ENCODE measurements at places on chromosomes 13 and 19.

DNA sequence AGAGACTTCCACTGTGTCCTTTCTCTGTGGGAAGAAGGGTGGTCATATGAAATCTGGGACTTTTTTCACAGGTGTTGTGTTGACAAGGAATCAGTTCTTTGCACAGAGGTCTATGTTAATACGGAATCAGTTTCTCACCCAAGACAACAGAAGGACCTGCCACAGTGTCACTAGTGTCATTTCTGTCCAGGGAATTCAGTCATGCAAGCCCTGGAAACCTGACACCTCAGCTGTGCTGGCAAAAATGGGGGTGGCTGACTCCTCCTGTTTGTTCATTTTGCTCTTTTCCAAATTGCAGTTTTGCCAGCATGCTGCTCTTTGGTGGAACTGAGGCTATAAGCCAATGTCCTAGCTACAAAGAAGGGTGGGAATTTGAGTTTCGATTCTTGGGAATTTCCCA is 49.8 kb upstream of the ESD start:
- DNase-seq, result no peak

DNA sequence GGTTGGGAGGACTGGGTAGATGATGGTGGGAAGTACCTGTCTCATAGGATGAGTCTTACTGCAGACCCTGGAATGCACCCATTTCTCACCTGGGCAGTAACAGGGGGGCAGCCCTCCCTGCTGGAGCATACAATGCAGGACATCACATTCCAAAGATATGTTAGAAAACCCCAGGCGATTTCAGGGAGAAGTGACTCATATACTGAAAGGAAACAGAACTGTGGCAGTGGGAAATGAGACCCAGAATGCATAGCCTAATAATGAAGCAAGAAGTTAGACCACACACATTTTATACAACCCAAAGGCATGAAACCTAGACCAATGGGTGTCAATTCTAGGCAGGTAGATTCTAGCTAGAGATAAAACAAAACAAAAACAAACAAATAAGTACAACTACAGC is 402.7 kb downstream of the IRS2 start:
- no peak for DNase-seq

GRCh38 chr19:13054626-13055212 is 47.9 kb downstream of the LYL1 start:
- DNase-seq, result no peak

- DNase-seq, result no peak
Observed at GRCh38 chr13:21971662-21972621, 301.1 kb downstream of the FGF9 start.

- no peak for DNase-seq
Observed at GRCh38 chr19:49117677-49118564, 1.0 kb downstream of the C19orf73 start.

- no peak for DNase-seq
Observed at GRCh38 chr13:43879755-43880181, at the start of gene LACC1. LACC1 (plus strand) TSS chr13:43879904; CDS start chr13:43880986, 1,082 bp downstream.

DNA sequence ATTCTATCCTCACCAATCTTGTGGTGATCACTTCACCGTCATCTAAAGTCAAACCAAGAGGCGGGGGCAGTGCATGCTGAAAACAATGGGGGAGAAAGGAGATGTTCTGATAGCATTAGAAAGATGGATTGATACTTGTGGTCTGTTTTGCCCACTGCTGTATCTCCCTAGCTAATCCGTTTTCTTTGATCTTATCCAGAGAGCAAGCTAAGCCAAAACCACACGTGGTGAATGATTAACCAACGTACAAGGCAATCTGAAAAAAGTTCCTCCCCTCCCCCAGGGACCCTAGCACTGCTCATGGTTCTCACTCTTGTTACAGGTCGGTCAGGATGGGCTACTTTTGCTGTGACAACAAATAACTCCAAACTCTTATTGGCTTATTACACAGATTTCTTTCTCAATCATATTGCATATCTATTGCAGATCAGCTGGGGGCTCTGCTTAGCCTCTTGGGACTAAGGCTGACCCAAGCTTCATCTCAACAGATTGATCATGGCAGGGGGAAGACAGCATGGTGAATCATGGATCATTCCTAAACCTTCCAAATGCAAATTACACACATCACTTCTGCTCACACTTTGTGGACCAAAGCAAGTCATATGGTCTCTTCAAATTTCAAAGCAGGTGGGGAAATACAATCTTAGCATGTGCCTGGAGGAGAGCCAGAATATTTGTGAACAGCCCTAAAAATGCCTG is 11.9 kb upstream of the C13orf42 start:
- no peak for DNase-seq

GRCh38 chr19:7682175-7682855 is 1.7 kb downstream of the TRAPPC5 start:
- no peak for DNase-seq

DNA sequence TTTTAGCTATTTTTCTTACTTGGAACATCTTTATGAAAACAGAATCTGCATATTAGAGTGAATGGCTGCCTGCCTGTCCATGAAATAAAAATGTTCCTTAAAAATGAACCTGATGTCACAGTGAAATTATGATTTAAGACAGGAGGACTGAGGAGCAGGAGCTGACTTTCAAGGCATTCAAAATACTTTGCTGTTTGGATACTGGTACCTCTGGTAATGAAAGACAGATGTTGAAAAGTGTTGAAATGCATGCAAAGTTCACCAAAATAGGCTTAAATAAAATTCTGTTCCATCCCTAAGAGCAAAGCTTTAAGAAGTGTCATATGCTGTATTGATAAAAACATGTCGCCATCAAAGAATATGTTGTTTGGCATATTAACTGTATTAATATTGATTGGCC is 1.7 kb downstream of the ARHGEF7 start:
- no peak for DNase-seq

GRCh38 chr13:48038761-48039160 is 1.2 kb downstream of the NUDT15 start:
- peak; percentile 20 for DNase-seq

- no peak for DNase-seq
Observed at GRCh38 chr13:39577838-39578491, 25.0 kb downstream of the LHFPL6 start.

GRCh38 chr19:33819880-33820781 is 23.5 kb downstream of the KCTD15 start:
- peak; percentile 60 for DNase-seq

- DNase-seq, result no peak
Observed at GRCh38 chr19:31356587-31357314, 7.5 kb upstream of the TSHZ3 start.

DNA sequence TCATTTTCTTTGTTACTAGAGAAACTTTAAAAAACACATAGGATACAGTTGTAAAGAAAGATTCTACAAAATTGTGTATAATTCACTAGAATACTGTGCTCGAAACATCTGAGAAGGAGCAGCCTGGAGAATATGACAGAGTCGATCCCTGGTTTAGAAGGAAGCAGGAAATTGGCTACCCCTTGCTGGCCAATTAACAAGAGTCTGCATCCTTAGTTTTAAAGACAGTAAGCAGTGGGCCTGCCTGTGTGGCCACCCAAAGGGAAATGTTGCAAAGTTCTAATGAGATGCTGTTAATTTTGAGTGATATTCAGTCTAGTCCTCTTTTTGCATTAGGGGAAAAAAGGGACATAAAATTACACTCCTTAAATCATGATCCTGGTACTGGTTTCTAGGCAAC is 988.6 kb downstream of the PCDH17 start:
- DNase-seq, result no peak

- DNase-seq, result peak; percentile 50
Observed at GRCh38 chr13:32472194-32472621, 44.3 kb upstream of the N4BP2L1 start.

GRCh38 chr13:114272977-114273376 is 8.4 kb upstream of the UPF3A start:
- DNase-seq, result no peak

GRCh38 chr13:44303681-44304432 is 69.8 kb upstream of the SERP2 start:
- no peak for DNase-seq

DNA sequence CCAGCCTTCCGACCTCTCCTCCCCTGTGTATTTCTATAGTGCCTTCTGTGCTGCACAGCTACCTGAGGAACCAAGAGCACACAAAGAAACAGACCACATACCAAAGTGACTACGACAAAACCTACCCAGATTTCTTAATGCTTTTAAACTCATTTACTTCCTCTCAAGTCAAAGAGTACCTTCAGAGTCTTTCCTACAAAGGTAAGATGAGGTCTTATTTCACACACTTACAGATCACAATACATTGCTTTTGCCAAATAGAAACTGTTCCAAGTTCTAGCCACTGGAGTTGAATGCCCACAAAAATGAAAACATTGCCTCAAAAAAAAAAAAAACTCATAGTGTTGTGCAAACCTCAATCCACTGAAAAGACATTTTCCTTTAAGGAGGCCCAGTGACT is 36.4 kb downstream of the TEX26 start:
- DNase-seq, result no peak

- no peak for DNase-seq
Observed at GRCh38 chr19:20840371-20840770, 64.3 kb downstream of the ZNF66 start.

- no peak for DNase-seq
Observed at GRCh38 chr13:33347861-33348260, 62.3 kb upstream of the STARD13 start.

DNA sequence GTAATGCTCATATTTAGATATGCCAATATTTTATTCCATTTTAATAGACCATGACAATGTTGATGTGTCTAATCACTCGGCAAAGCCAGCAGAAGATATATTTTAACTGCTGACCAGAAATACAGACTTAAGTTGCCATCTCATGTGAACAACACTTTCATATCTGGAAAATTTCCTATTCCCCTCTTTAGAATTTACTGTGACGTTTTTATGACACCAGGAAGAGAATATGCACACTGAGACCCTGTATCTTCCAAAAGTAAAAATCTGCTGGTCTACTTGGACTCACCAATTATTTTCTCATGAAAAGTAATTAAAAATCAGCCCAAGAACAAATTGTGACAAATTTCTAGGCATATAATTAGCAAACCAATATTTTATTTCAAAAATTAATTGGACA is 2.1 kb downstream of the PROSER1 start:
- no peak for DNase-seq

DNA sequence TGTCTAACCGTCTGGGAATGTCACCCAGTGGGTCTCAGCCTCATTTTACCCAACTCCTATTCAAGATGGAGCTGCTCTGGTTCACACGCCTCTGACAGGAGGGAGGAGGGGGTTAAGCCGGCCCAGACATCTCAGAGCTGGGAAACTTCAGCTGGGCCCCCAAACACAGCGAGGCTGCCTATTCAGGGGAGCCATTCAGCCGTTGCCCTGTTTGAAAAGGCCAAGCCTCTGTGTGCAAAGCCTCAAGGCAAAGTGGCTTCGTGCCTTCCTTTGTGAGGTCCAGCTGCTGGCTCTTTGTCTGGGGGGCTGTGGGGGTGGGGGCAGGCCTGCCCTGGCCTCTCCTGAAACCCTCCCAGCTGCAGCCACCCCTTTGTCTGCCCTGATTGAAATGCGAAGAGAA is 147.4 kb downstream of the PTPRS start:
- no peak for DNase-seq

DNA sequence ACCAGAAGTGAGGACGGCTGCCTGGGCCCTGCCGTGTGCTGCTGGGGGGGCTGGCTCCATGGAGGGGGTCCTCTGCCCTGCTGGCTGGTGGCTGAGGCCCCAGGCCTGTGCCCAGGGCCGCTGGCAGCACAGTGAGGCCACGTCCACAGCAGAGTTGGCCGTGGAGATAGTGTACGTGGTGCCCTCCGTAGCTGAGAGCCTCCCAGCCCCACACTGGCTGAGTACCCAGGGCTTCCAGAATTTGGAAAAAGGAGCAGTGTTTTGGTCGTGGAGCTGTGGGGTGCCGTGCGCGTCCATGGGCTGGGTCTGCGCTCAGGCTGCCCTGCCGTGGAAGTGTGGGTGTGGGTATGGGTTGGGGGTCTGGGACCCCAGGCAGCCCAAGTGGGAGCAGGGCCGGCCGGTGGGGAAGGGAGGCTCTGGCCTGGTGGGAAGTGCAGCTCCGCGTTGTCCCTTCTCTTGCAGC is 5.9 kb downstream of the PTBP1 start:
- DNase-seq, result no peak

GRCh38 chr13:87244256-87244890 is 426.8 kb upstream of the SLITRK5 start:
- DNase-seq, result no peak
